DMS79 (cell line): ENCODE measurements at places on chromosomes 6 and 20.

DNA sequence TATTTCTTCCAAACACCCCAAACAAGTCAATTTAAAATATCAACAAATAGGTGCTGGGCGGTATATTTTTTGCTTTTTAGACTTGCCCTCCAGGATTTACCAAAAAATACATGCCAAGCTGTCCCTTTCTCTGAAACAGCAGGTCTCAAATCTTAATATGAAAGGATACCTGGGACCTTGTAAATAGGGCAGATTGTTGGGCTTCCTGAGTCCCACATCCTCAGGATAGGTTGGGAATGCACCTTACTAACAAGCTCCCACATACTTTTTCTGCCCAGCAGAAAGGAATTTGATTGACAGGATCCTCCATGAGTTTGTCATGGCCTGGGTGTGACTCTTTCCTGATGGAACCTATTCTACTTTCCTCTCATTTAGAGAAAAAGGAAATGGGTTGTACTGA lies 4.9 kb upstream of the SLC24A3 start:
- DNase-seq = no peak

DNA sequence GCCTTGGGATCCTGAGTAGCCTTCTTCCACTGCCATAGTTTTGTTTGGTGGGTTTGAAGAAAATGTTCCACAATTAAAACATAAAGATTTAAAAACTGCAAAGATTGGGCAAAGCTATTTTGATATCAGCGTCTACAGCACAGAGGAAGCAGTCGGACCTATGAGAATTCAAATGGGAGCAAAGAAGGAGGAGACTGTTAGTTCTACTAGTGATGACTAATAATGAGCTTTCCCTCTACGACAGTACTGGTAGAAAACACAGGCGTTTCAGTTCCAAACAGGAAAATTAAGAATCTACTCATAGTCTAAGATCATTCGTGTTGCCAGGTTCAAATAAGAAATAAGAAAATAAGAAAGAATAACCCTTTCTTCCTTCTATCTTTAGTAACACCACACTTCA lies 121.2 kb downstream of the INSM1 start:
- no peak for DNase-seq

GRCh38 chr6:107491138-107491609 lies 1.3 kb downstream of the SOBP start:
- DNase-seq = peak; percentile 22

- no peak for DNase-seq
Measured at GRCh38 chr6:143198312-143198711, 137.6 kb downstream of the AIG1 start.

GRCh38 chr6:31827286-31828079 lies at the start of gene HSPA1B:
Gene HSPA1B (plus strand): TSS chr6:31827738. CDS start chr6:31827951, 213 bp downstream.
- DNase-seq = peak; percentile 100
